ENCODE measurements at places on chromosomes 1 and 21.

- no peak for DNase-seq
Observed at GRCh38 chr1:82472489-82473131, 671.9 kb downstream of the ADGRL2 start.

DNA sequence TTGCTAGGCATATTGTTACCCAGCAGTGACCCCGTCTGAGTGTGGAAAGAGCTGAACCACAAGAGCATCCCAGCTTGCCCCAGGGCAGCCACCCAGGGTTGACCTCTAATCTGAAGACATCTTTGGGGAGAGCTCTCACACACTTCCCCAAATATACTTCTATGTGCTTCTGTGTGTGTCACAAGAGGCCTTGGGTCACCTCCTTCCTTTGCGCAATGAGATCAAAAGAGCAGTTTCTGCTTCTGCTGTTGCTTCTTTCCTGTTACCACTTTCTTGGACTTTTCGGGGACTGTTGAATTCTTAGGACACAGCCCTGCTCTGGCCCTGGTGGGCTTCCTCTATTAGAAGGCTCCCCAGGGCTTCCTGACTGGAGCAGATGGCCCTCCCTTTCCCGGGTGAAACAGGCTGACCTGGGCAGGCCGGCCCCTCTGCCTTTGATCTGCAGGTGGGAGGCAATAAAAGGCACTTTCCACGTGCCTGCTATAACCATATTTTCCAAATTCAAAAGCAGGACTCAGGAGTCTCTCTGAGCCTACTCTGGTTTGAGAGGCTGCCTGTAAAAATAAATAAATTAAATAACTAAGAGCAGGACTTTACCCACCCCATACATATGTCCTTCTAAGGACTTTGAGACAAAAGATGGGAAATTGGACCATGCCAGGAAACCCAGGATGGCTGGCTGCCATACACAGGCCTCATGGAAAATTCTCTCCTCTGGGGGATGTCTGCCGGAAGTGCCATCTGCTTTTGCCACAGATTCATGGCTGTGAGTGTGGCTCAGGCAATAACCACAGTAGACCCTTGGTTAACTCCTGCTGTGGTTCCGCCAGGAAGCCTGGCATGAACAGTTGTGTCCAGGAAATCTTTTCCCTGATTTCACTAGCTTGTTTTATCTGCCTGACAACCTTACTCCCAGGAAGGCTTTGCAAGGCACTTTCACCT is 28.3 kb upstream of the RCSD1 start:
- DNase-seq = peak; percentile 69

- DNase-seq = no peak
Observed at GRCh38 chr1:39501666-39502065, 10.2 kb downstream of the BMP8A start.

GRCh38 chr1:87953121-87953520 is 624.4 kb downstream of the LMO4 start:
- DNase-seq = no peak

DNA sequence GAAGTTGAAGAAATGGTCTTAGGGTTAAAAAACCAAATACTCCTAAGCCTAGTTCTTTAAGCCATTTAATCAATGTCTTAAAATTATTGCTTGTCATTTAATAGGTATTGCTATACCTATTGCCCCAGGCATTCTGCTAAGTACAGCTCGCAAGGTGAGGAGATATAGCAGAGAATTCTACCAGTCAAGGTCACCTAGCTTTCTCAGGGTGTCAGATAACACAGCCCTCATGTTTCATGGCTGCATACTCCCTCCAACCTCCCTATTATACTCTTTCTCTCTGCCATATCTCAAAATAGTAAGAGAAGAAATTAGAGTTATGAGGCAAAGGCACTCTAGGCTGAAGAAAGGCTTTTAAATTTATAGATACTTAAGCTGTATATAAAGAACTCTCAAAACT is 68.4 kb upstream of the GPR88 start:
- DNase-seq = no peak

GRCh38 chr1:109113590-109114341 is at the start of gene ELAPOR1:
Gene ELAPOR1, plus strand, starts transcription at chr1:109114115. Its CDS starts 69 bp downstream, at chr1:109114184.
- DNase-seq = peak; percentile 94

DNA sequence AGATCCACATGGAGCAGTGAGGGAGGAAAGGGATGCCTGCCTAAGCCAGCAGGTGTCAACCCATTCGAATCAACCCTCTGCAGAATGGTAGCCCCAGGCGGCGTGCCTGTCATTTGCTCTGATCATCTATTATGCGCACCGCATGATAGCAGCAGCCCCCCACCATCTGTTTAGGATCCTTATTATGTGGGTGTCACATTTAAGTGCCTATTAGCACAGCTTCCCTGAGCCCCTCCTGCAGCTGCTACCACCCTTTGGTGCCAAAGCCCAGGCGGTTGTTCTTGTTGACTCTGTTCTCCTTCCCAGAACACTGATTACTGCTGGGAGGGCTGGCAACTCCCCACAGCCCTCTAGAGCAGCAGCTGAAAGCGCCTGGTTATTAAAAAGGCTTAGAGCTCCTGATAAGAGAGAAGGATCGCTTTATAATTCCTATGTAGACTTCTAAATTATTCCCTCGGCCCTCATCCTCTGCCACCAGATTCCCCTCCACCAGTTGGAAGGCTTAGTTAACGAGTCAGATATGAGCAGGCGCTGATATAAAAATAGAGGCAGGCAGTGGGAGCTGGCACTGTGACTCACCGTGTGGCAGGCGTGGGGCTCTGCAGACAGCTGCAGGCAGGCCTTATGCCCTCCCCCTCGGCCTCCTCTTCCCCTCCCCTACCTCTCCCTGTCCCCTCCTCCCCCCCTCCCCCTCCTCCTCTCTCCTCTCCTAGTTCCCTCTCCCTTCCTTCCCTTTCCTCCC is 23.0 kb downstream of the ACTA1 start:
- DNase-seq = no peak

- no peak for DNase-seq
Observed at GRCh38 chr1:78375996-78376395, 114.8 kb upstream of the PTGFR start.

DNA sequence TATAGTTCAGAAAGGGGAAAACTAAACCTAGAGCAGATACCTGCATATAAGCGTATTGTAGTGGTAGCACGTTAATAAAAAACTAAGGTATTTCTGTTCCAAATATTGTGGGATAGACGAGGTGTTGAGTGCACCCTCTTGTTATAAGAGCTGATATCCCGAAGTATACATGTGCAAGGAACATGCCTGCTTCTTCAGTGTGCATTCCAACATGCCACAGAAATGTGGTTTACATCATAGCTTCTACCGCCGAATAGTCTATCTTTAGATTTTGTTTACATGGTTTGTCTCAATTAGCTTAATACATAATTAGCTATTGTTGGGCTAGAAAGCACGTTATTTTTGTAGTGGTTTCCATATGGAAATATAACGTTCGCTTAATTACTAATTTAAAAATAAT is 2.2 kb downstream of the CHRM3 start:
- no peak for DNase-seq

DNA sequence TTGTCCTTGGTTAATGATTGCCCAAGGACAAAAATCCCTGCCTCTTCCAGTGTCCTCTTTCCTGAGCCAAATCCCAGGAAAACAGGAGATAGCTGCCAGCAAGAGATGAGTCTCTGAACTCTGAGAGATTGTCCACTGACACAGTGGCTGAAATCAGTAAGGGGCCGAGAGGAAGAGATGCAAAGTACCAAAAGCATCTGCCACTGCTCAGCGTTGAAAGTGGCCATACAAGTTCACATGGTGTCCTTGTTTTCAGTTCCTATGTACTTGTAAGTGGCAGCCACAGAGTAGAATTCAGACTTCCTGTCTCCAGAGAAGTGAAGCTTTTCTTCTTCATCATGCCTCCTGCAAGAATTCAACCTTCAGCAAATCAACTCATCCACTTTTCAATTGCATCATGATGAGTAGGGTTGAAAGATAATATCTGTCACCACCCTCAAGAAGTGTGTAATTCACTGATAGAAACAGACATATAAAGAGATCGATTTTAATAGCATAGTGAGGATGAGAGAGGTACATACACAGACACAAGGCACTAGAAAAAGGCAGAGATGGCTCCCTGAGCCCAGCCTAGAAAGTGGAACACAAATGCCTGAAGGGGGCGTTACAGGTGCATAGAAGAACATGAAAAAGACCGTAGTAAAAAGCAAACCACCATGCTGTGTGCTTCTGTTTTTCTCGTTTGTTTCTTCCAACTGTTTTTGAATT is 185.8 kb downstream of the MRPL39 start:
- DNase-seq = peak; percentile 60

GRCh38 chr1:156282479-156283222 is at the start of gene SMG5:
Gene SMG5, minus strand, starts transcription at chr1:156282825. Its CDS starts 145 bp downstream, at chr1:156282680.
- peak; percentile 98 for DNase-seq

- no peak for DNase-seq
Observed at GRCh38 chr1:222592171-222592570, 2.4 kb upstream of the TAF1A start.

- no peak for DNase-seq
Observed at GRCh38 chr1:11874258-11874562, 15.5 kb upstream of the NPPB start.

DNA sequence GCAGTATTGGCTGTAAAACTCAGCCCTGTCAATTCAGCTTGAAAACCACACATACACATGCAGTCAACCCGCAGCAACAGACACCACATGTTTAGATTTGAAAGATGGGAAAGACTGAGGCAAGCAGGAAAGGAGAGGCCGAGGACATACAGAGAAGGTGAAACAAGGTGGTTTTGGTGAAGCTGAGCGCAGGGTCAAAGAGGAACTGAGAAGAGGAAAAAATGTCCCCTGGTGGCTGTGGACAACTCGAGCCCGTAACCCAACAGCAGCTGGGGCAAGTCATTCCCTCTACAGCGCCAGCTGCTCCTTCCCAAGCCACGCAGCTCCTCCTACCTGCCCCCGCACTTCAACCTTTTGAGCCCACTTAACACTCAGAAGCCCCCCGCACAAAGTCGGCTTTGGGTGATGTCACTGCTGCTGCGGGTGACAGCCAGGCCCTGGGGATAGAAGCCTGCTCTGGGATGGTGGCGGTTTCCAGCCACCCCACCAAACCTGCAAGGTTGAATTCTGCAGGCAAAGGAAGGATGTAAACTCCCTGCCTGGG is 63.0 kb downstream of the KCNN3 start:
- DNase-seq = no peak

- DNase-seq = no peak
Observed at GRCh38 chr1:225441314-225442122, 13.7 kb upstream of the LBR start.

DNA sequence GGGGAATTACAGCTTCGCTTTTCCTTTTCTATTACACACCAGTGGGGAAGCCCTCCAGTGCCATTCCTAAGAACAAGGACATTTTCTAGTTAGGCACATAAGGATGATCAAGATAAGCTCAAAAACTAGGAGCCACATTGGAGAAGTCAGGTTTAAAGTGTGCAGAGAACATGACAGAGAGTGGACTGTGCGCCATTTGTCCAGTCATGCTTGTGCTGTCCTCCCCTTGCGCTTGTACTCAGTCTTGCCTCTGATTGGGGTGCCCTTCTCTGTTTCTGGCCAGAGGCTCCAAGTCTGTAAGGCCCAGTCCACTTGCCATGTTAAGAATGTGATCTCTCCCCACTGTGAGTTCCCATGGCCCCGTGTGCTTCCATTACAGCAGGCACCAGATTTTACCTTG is 189.7 kb downstream of the DHRS3 start:
- DNase-seq = no peak

GRCh38 chr1:24683713-24684162 is 40.6 kb downstream of the SRRM1 start:
- DNase-seq = no peak

GRCh38 chr1:8023995-8024313 is 2.2 kb downstream of the ERRFI1 start:
- no peak for DNase-seq

DNA sequence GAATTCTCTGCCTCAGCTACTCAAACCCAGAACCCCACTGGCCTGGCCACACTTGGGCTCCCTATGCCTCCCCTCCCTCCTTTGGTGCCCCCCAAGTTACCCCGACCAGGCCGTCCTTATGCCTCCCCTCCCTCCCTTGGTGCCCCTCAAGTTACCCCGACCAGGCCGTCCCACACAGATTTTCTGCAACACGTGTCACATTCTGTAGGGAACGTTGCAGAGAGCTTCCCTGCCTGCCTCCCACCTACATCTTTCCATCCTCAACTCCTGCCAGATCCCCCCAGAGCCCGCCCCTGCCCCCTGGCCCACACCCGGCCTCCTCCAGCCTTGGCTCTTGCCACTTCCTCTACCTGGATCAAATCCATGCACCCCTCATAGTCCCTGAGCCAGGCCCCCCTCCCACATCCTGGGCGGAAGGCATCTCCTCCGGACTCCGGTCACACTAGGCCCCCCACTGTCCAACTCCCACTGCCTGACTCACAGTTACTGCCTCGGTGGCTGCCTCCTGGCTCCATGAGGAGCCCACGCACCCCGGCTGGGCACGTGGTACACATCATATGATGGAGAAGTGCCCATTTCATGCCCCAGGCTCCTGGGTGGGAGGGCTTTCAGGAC is 41.2 kb downstream of the KCNAB2 start:
- no peak for DNase-seq

DNA sequence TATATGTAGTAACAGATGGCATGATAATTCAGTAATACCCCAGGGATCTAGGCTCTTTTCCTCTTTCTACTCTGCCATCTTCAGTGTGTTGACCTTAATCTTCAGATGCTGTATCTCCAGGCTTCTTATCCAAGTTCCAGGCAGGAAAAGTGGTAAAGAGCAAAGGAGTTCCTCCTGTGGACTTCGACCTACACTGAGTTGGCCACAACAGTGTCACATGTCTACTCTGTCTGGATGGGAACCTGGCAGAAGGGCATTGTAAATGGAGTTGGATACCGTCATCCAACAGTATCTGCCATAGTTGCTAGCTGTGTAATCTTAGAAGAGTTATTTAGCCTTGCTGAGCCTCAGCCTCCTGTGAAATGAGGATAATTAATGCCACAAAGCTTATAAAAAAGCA is 21.9 kb downstream of the IL23R start:
- DNase-seq = no peak

GRCh38 chr1:11475748-11476147 is 3.2 kb upstream of the DISP3 start:
- no peak for DNase-seq

- no peak for DNase-seq
Observed at GRCh38 chr1:94817712-94818111, 2.4 kb upstream of the SLC44A3 start.

- DNase-seq = no peak
Observed at GRCh38 chr1:149979972-149980540, 30.5 kb downstream of the OTUD7B start.

DNA sequence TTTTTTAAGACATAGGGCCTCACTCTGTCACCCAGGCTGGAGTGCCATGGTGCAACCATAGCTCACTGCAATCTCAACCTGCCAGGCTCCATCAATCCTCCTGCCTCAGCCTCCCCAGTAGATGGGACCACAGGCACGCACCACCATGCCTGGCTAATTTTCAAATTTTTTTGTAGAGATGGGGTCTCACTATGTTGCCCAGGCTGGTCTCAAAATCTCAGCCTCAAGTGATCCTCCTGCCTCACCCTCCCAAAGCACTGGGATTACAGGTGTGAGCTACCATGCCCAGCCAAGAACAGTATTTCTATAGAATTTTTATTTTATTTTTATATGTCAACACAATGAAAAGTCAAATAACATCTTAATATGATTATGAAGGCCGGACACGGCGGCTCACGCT is 10.9 kb downstream of the GNB1 start:
- DNase-seq = no peak
